ENCODE measurements at places on chromosomes 5 and 9.

DNA sequence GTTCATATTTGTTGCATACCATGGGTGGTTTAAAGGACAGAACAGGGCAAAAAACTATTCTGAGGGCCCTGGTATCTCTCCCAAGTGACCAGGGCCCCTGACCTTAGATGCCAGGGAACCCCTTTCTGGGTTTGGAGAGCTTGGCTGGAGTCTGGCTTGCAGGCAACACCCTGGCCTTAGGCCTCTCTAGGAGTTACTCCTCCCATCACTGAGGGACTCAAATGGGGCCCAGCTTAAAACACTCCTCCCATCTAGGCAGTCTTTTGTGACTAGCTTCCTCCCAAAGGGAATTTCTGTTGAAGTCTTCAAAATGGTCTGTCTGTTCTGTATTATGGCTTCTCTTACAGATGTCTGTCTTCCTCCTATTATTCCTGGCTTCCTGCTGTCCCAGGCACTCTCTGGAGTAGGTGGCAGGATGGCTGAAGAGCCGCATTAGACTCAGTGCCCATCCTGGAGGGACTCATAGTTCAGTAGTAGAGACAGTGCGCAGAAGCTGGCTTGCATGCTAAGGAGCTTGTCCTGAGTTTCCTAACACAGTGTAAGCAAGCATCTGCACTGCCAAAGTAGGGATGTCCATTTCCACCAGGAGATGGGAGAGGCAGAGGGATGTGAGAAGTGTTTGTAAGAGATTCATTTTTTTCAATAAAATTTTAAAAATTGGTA lies 10.0 kb downstream of the COL15A1 start:
- no peak for DNase-seq

DNA sequence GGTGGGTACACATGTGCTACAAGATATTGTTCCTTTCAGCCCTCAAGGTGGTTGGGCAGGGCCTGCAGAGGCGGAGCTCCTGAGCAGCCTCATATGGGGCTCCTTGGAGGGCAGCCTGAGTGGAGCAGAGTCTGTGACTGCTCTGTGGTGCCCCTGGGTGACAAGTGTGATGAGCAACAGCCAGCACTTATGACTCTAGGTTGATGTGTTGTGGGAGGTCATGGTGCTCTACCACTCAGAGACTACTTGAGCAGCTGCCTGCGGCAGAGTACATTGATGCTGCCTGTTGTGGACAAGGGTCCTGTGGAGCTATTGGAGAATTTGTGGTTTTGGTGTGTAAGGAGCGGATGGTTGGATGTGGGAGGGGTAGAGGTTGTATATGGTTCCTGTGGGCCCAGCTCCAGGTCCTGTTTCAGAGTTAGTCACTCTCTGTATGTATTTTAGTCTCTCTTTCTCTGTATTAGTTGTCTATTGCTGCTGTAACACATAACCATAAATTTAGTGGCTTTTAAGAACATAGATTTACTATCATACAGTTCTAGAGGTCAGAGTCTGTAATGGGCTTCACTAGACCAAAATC lies 141.3 kb downstream of the SREK1 start:
- DNase-seq: no peak

GRCh38 chr9:10050016-10050415 lies 562.8 kb downstream of the PTPRD start:
- DNase-seq: no peak

GRCh38 chr5:93279296-93279963 lies 301.6 kb downstream of the NR2F1-AS1 start:
- no peak for DNase-seq

GRCh38 chr9:3768286-3768685 lies 242.5 kb upstream of the RFX3 start:
- no peak for DNase-seq

GRCh38 chr9:35518981-35519679 lies 29.2 kb downstream of the RUSC2 start:
- no peak for DNase-seq

- DNase-seq: no peak
Measured at GRCh38 chr5:67813877-67814539, 401.5 kb upstream of the PIK3R1 start.

GRCh38 chr5:117054911-117055310 lies 480.3 kb upstream of the SEMA6A start:
- no peak for DNase-seq

DNA sequence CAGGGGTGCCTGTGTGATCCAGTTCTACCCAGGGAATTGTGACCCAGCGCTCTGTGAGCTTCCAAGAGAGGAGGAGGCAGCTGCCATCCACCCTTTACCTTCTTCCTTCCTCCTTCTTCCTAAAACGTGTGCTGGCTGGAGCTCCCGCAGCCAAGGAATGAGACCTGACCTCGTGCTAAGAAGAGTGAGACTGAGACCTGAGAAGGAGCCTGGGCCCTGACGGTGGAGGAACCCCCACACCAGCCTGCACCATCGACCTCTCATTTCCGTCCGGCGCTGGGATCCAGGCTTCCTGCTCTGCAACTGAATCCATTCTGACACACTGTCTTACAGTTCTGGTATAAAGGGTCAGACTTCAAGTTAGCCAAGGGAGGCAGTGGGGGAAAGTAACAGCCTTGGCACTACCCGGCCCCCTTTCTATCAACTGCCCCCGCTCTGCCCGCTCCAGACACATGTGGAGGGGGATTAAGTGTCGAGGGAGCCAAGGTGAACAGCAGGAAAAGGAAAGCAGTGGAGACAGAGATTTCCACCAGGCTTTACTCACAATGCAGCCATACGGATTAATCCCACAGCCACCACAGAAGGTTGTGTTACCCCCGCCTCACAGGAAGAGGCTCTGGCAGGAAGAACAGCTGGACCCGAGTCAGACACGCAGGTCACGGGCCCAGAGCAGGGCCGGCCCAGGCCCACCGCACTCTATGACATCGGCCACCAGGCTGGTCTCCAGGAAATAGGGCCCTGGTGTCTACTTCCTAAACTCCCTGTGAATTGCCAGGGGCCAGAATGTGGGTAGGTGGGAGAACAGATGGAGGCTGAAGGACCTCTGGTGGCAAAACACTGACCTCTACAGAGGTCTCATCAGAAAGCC lies 15.8 kb downstream of the MGAT1 start:
- DNase-seq: no peak

GRCh38 chr5:169648725-169649310 lies 11.7 kb downstream of the DOCK2 start:
- DNase-seq: no peak

DNA sequence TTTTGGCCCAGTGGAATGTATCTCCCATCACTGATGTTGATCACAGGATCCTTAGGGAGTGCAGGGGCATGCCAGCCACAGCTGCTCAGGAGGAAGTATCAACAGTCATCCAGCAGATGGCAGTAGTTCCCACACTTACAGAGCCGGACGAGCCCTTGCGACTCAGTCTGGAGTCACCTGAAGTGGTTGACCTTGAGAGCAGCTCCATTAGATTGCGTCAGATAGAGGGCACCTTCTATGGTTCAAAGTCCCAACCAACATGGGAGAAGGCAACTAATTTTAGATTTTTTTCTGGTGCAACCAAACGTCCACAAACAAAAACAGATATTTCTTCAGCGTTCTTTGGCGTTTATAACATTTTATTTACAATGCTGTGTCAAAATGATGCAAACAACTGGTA lies 124.5 kb downstream of the EGFLAM start:
- peak; percentile 15 for DNase-seq

- DNase-seq: no peak
Measured at GRCh38 chr9:126147936-126148870, 178.4 kb upstream of the MVB12B start.

DNA sequence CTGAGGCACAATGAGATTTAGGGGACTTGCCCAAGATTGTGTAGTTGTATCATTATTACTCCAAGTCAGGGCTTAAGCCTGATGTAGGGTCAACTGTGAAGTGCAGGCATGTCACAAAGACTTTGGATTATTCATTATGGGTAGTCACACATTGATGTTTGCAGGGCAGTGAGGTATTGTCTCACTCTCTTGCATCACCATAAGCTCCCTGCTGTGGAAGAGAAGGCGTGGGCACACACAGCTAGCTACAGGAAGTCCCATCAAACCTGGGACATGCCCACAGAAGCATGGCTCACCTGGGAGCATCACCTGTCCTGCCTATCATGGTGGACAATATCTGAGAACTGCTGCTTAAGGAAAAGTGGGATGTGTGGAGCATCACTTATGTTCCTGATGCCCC lies 42.1 kb downstream of the TMOD1 start:
- DNase-seq: no peak

DNA sequence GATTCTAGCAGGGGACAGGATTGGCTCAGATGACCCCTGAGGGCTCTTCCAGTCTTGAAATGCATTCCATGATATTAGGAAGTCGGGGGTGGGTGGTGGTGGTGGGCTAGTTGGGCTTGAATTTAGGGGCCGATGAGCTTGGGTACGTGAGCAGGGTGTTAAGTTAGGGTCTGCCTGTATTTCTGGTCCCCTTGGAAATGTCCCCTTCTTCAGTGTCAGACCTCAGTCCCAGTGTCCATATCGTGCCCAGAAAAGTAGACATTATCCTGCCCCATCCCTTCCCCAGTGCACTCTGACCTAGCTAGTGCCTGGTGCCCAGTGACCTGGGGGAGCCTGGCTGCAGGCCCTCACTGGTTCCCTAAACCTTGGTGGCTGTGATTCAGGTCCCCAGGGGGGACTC lies 2.9 kb upstream of the MYOZ3 start:
- no peak for DNase-seq

DNA sequence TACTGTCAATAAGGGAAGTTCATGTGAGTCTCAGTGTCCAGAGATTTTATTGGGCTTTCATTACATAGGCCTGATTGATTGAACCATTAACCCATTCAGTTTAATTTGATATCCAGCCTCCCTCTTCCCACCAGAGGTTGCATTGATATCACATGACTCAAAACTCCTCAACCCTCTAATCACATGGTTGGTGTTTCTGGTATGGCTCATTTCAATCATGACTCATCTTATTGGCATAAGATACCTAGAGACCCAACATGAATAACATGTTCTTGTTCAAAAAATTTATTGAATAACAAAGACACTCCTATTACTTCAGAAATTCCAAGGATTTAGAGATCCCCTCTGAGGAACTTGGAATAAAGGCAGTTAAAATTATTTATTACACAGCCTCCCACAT lies 982.2 kb downstream of the TLE1 start:
- no peak for DNase-seq

DNA sequence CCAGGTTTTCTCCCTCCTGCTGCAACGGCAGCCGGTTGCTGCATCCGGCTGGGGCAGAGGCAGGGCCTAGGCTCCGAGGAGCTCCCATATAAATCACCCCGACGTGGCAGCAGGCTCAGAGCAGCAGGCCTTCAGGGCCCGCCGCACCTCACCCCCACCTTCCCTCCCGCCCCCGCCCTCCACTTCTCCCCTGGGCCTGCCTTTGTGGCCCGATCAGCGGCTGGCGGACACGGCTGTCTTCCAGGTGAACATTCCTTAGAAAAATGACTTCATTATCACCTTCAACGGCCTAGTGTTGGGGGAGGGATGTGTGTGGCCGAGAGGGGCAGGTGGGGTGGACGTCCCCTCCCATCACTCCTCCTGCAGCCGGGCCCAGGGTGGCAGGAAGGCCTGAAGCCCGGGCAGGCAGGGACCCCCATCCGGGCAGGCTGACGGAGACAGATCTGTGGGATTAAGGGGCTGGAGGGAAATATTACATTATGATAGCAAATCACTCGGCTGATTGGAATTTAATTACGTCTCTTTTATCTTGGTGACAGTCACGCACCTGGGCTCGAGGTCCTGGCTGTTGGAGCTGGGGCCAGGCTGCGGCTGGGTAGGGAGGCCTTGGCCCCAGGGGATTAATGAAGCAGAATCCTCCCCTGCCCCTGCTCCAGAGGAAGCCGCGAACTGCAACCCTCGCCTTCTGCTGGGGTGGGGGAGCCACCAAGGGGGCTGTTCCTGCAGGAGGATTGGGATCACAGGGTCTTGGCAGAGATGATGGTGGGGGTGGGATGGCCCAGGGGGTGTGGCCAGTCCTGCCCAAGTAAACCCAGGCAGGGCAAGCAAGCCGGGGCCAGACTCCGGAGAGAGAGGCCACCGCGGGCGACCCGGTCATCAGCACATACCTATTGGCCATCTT lies 38.4 kb upstream of the RXRA start:
- no peak for DNase-seq

- DNase-seq: no peak
Measured at GRCh38 chr9:92507496-92507895, 25.2 kb upstream of the ASPN start.

DNA sequence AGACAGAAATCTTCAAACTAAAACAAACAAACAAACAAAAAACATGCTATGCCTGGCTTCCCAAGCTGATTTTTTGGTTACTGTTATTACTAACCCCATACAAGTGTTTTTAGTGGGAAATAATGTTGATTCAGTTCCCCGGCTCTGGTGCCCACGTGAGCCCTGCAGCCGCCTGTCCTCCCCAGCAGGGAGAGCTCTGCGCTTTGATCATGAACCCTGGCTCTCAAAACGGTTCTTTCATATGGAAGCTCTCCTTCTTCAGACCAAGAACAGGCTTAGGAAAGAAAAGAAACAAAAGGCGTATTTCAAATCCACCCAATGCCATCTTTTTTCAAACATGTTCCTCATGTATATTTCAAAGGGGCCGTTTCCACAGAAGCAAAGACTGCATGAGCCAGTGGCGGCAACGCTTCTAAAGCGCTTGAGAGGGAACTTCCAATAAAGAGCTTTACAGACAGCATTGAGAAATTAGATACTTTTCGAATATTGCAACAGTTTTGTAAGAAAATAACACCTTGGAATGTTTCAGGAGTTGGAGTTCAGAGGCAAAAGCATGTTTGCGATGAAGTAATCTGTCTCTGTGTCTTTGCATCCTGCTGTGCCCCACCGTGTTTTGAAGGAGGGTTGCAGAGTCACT lies 74.8 kb downstream of the ICE1 start:
- DNase-seq: no peak

- DNase-seq: no peak
Measured at GRCh38 chr9:36560771-36561170, 11.9 kb upstream of the MELK start.

- DNase-seq: no peak
Measured at GRCh38 chr9:128409978-128410377, 10.7 kb upstream of the CERCAM start.

DNA sequence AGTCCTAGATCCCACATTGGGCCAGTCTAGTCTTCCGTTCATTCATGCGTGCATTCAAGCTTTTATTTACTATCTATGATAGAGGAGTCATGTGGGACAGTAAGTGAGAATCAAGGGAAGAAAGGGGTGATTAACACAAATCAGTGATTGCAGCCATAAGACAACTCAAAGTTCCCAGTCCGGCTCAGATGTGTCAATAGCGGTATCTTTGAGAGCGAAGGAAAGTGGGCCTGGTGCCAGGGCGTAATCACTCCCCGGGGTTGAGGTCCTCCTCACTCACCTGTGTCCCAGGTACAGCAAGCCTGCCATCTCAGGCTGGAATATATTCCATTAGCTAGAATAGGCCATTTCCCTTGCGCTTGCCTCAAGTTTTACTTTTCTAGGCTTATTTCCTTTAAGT lies 196.3 kb downstream of the ATP10B start:
- no peak for DNase-seq
